SJCRH30 (cell line): ENCODE measurements at places on chromosomes 2 and 18.

DNA sequence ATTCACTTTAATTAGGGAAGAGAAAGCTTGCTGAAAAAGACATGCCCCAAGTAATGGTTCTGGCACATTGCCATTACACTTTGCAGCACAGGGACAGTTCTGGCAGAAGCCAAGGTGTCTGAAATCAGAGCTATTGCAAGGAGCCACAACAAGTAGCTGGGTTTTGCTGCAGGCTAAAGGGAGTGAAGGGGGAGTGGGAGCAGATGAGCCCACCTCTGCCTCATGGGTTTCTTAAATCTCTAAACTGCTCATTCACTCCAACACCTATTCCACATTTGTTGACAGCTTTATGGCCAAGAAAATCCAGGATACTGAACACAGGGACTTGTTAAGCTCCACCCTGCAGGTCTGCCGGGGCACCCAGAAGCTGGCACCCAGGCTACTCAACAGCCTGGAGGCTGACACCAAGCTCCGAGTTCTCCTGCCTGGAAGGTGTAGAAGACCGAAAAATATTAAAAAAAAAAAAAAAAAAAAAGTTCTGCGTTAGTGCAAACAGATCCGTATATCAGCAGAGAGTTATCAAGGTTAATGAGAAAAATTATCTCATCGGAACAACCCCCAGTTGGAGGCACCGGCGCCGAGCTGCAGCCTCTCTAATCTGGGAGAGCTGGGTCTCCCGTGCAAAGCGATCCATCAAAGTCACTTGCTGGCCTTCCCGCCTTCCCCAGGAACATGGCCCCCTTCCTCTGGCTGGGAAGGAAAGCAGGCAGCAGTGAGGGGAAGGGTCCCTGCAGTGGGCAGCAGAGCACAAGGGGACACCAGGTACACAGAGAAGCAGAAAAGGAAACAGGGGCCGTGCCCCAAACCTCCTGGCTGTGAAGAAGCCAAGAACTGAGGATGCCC is 123.7 kb downstream of the HNMT start:
- DNase-seq, result no peak

- no peak for DNase-seq
These were observed 361.7 kb downstream of the GPD2 start for GRCh38 chr2:156797832-156798231.

GRCh38 chr2:11613297-11613696 is 56.7 kb downstream of the NTSR2 start:
- DNase-seq, result no peak

GRCh38 chr2:214574084-214574781 is 163.4 kb downstream of the VWC2L start:
- DNase-seq, result no peak

DNA sequence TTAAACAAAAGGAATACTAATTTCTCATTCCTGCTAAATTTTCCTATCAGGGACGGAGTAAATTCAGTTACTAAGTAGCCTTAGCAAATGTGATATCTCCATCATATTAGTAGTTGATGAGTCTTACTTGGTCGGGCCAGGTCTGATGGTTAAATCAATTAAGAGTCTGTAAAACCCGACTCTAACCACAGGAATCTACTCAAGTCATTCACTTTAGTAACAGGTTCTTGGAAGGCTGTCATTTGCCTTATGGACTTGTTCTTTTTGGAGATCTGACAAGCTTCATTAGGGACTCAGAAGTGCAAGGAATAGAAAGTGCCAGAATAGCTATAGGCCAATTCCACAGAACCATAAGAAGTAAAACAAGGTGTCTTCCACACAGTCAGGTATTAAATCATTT is 119.0 kb downstream of the GCA start:
- DNase-seq, result no peak

DNA sequence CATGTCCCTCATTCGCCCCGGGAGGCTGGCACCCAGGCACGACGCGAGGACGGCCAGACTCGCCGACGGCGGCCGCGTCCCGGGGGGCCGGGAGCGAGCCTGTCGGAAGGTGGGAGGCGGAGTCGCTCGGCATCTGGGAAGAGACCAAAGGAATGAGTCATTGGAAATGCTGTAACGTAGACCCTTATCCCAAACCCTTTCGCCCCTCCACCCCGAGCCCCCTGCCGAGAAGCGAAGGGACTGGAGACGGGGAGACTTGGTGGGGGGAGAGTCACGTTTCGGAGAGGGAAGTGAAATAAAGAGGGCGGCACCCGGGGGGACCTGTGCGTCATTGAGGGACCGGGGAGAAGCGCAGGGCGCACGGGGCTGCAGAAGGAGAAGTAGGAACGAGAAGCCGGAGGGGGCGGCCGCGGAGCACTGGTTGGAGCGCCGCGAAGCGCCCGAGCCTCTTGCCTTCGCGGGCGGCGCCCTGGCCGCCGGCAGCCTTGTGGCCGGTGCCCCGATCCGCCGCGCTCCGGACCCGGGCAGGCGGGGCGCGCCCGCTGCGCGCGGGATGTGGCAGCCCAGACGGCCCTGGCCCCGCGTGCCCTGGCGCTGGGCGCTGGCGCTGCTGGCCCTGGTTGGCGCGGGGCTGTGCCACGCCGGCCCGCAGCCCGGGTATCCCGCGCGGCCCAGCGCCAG is at the start of gene EMILIN2:
Gene EMILIN2 (plus strand): TSS at position 371 of the 681 bp plus-strand sequence. CDS start 183 bp downstream, at position 554.
- no peak for DNase-seq

DNA sequence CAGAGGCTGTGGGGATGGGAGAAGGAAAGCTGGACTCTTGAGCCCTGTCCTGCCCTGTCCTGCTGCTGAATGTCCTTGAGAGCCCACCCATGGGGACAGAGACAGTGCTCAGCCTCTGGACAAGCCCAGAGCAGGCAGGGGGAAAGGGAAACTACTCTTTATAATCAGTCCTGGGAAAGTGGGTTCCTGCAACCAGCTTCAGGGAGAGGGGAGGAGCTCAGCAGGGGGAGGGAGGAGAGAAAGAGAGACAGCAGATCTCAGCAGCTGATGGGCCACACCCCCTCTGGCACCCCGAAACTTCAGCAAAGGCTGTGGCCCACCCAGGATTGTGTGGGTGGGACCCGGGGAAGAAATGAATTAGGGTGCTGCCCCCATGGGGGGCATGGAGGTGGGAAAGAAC is 11.6 kb downstream of the ECEL1 start:
- DNase-seq, result no peak

GRCh38 chr18:59911600-59911999 is 11.8 kb downstream of the PMAIP1 start:
- DNase-seq, result no peak
